ENCODE measurements at places on chromosomes 16 and 17.

GRCh38 chr17:15900871-15901270, 44.1 kb upstream of the ADORA2B start:
- no peak for DNase-seq

DNA sequence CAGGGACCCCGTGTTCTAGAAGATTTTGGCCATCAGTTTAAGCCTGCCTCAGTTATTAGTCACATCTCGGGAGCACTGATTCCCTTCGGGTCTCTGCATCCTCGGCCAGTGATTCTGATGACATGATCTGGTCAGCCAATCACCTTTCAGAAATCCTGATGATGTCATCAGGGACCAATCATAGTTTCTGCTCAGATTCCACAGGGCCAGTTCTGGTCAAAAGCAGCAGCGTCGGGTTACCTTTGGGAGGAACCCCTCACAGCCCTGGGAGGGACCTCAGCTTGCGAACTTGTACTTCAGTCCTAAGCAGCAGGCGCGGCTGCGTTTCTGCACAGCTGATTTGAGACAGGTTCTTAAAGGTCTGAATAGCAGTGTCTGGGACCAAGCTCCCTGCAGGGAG, 13.9 kb downstream of the KDM8 start:
- no peak for DNase-seq

GRCh38 chr17:28725166-28725659, 820 bp downstream of the TLCD1 start:
- no peak for DNase-seq

GRCh38 chr17:71600137-71600789, 520.6 kb upstream of the SOX9 start:
- no peak for DNase-seq

- DNase-seq = no peak
Observed at GRCh38 chr17:36977066-36977465, 28.3 kb downstream of the AATF start.

- DNase-seq = no peak
Observed at GRCh38 chr17:53996890-53997289, 174.2 kb downstream of the KIF2B start.

GRCh38 chr16:89602273-89602951, 11.0 kb upstream of the DPEP1 start:
- DNase-seq = peak; percentile 46

DNA sequence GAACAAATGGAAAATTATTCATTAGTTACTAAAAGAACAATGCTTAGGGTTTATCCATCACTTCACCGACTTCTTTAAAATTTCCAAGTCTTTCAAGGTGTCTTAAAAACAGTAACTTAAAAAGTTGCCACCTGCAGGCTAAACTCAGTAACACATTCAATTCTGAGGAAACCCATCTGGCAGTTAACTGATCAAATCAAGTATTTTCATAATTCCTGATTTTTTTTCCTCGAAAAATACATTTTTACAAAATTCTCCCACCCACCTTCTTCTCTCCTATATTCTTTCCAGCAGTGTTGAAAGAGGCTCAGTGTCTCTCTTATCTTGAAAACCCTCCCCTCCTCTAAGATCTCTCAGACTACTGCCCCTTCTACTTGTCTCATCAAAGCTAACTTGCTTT, 29.9 kb downstream of the PARN start:
- DNase-seq = no peak

- DNase-seq = peak; percentile 93
Observed at GRCh38 chr17:58331815-58332777, 3.5 kb upstream of the TSPOAP1 start.

DNA sequence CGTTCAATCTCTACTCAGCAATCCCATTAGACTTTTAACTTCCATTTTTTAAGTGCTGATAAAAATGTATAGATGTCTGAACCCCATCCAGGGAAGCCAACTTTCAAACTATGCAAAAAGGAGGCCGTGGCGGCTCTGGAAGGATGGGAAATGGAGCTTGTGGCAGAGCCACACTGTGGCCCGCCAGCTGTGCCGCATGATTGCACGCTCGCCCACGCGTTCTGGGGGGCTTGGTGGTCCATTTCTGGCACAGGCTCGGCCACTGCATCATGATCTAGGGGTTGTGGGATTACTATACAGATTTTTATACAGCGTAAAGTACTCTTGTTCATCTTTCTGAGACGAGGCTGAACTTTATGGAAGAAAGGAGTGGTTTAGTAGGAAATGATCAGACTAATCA, 57.6 kb downstream of the FOXL1 start:
- no peak for DNase-seq

GRCh38 chr16:75908331-75909117, 182.2 kb upstream of the CPHXL start:
- no peak for DNase-seq

GRCh38 chr16:3609895-3610697, 1.3 kb downstream of the SLX4 start:
- DNase-seq = no peak

GRCh38 chr17:78362671-78363070, 2.8 kb upstream of the SOCS3 start:
- no peak for DNase-seq

DNA sequence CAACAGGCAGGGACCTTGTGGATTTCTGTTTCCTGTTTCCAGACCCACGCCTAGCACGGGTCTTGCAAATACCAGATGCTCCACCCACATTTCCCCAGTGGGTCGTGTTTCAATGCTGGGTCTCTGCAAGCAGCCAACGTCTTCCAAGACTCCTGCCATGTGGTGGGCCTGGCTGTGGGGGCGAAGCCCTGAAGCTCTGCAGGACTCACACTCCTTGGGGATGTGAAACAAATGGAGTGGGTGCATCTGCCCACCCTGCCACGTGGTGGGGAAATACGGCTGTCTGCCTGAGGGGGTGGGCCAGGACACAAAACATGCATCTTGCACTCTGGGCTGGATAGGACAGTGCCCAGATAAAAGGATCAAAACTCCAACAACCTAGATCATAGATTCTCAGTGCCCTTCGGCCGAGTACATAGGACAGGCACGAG, 32.6 kb downstream of the FA2H start:
- no peak for DNase-seq

DNA sequence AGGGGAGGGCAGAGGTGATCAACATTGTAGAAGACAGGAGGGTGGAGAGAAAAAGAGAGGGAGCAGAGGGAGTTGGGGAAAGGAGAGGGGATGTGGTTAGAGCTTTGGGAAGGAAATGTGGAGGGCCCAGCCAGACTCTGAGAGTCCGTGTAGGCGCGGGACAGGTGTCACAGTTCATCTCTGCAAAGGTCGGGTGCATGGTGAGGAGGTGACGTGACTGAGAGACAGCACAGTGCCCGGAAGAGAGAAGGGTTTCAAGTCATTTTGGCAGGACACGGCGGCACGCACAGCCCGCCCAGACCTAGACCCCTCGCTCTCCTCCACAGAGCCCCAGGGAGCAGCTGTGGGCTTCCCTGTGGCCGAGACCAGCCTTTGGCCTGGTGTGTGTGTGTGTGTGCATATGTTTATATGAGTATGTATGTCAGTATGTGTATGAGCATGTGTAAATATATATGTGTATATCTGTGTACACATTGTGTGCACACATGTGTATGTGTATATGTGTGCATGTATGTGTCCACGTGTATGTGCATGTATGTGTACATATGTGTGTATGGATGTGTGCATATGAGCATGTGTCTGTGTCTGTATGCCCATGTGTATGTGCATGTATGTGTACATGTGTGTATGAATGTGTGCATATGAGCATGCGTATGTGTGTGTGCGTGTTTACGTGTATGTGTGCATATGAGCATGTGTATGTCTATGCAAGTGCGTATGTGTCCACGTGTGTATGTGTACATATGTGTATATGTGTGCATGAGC, 104.6 kb downstream of the SEC14L1 start:
- DNase-seq = no peak

DNA sequence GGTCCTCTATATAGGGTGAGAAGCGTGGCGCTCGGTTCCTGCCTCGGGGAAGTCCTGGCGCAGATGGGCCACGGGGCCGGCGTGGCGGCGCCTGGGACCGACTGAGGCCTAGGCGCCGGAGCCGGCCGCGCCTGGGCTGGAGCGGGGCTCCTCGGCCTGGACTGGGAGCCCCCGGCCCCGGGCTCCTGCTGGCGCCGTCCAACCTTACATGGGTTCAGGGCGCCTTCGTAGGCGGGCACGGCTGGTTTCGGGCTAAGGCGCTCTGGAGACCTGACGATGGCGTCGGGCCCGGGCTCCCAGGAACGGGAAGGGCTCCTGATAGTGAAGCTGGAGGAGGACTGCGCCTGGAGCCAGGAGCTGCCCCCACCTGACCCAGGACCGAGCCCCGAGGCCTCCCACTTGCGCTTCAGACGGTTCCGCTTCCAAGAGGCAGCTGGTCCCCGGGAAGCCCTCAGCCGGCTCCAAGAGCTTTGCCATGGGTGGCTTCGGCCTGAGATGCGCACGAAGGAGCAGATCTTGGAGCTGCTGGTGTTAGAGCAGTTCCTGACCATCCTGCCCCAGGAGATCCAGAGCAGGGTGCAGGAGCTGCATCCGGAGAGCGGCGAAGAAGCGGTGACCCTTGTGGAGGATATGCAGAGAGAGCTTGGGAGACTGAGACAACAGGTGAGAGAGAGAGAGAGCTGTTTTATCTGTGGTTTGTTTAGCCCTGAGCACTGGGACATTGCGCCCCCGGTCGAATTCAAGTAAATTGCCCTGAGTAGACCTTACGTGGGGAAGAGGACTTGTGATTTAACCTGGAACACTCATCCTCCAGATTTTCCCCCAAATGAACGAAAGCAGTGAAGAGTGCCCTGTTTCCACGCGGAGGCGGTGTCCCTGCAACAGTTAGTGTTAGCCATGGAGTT, 504 bp downstream of the ZNF263 start:
- DNase-seq = no peak

- no peak for DNase-seq
Observed at GRCh38 chr17:39204245-39204644, 4.2 kb downstream of the RPL19 start.

GRCh38 chr17:39027455-39028035, 60.3 kb upstream of the FBXO47 start:
- DNase-seq = no peak

- no peak for DNase-seq
Observed at GRCh38 chr16:12637002-12637401, 166.7 kb downstream of the CPPED1 start.

- DNase-seq = no peak
Observed at GRCh38 chr17:37848690-37849616, 75.3 kb upstream of the TBC1D3K start.

- DNase-seq = no peak
Observed at GRCh38 chr17:33205552-33205951, 87.5 kb downstream of the ASIC2 start.

DNA sequence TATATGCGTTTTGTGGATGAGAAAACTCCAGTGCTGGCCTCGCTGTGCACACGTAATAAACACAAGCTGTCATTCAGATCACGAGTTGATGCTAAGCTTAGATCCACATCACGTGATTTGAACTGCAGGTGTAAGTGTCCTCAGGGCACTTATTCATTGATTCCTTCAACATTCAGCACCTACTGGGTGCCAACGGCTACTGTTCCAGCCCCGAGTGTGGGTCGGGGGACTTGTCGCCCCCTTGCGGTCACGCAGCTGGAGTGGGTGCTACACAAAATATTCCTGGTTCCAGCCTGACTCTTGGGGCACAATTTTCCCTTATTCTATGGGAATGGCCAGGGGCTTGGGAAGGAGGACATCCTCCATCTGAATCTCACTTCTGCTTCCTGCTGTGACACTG, 29.9 kb upstream of the GINS2 start:
- DNase-seq = no peak

GRCh38 chr17:74368341-74369081, 1.2 kb downstream of the GPR142 start:
- peak; percentile 59 for DNase-seq

GRCh38 chr16:66735891-66736290, 15.5 kb downstream of the DYNC1LI2 start:
- DNase-seq = no peak

- DNase-seq = no peak
Observed at GRCh38 chr16:28863929-28864793, 518 bp downstream of the SH2B1 start.

DNA sequence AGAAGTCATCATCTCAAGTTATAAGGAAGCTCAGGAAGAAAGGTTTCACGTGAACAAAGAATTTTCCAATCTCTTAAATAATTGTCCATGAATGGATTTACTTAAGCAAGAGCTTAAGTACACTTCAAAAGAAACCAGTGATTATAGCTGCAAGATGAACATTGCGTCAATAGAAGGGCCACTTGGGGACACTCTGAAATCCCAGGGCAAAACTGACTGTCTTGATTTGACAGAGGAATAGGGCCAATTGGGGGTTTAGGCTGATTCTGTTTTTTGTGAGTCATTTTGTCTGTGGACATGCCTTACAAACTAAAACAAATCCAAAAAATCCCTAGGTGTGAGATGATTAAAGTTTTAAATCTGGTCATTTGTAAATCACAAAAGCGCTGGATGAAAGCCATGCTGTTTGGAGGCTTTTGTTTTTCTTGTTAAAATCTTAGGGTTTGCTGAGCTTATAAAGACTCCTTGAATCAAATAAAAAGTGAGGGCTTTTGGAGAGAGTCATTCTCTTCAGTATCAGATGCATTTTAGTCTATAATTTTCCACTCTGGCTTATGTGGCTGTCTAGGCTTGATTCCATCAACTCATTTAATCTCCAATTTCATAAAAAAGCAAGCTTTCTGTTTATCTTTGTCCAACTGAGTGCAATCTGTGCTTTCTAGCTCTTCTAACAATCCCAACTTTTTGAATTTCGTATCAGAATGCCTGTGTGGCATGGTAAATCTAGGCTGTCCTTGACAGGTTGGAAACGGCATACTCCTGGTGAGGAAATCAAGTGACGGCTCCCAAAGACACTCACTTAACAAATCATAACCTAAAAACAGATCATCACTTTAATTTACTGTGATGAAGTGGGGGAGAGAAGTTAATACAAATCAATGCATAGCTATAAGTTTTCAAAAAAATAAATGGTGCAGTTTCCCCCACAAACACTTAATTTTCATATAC, 98.2 kb upstream of the SOX9 start:
- no peak for DNase-seq

- DNase-seq = no peak
Observed at GRCh38 chr17:44905006-44906000, 6.1 kb upstream of the EFTUD2 start.

- no peak for DNase-seq
Observed at GRCh38 chr17:606508-607250, 108.0 kb downstream of the VPS53 start.

DNA sequence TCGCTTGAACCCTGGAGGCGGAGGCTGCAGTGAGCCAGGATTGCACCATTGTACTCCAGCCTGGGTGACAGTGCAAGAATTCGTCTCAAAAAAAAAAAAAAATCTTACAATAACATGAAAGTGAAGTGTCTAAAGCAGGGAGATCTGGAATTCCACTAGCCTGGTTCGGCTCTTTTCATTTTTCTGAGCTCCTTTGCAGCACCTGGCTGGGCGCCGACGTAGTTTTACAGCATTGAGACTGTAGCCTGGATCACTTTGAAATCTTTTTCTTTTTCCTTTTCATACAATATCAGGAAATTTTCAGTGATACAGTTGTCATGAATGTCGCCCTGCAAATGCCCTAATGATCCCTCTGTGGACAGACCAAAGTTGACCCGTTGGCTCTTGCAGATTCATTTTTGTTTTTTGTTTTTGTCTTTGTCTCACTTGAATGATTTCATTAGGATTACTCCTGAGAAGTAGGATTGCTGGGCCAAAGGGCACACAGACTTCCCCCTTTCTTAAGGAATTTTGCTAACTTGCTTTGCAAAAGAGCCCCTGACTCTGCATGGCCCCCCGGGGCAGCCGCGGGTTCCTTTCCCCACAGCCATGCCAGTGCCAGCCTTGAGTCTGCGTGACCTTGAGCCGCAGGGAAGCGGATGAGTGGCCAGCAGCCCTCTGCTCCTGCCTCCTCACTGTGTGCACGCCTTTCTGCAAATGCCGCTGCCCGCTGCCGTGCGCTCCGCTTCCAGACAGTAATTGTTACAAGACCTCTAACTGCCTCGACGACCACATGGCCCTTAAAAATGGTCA, 28.0 kb downstream of the CRISPLD2 start:
- no peak for DNase-seq
